ENCODE measurements at places on chromosomes 11 and 22.

DNA sequence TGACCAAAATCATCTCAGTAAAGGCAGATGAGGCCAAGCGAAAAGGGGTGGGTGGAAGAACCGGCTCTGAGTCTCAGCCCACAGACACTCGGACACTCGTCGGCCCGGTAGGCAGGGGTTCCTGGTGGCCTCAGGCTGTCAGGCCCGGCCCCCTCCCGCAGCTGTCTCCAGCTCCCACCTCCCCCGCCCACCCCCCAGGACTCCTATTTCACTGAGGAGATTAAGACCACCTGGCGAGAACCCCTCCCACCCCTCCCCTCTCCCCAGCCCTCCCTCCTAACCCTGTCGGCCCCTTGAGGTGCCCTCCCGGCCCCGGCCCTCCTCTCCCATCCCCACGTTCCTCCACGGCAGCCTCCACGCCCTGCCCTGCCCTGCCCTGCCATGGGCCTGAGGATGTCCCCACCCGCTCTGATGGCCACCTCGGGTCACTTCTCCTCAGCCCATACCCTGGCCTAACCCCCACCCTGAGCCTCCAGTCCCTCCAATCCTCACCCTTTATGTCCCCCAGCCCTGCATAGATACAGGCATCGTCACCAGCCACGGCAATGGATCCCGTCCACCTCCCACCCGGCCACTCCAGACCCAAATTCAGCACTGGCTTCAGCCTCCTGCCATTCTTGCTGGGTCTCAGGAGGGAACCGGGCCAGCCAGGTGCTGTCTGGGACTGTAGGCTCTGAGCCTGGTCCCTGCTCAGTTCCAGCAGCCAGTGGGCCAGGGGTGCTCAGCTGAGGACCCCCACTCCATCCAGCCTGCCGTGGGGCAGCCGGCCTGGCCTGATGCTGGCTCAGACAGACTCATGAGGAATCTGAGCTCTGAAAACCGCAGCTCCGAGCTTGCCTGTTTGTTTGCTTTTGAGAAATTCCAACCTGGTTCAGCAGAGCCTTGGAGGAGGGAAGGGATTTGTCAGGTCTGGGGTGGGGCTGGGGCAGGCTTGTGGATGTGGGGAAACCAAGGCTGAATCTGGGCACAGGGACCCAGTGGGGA is 9.8 kb upstream of the TBX1 start:
- DNase-seq = peak; percentile 23

GRCh38 chr22:41311487-41311886 is 10.2 kb downstream of the ZC3H7B start:
- no peak for DNase-seq

GRCh38 chr11:36930256-36930655 is 332.2 kb upstream of the RAG2 start:
- no peak for DNase-seq

DNA sequence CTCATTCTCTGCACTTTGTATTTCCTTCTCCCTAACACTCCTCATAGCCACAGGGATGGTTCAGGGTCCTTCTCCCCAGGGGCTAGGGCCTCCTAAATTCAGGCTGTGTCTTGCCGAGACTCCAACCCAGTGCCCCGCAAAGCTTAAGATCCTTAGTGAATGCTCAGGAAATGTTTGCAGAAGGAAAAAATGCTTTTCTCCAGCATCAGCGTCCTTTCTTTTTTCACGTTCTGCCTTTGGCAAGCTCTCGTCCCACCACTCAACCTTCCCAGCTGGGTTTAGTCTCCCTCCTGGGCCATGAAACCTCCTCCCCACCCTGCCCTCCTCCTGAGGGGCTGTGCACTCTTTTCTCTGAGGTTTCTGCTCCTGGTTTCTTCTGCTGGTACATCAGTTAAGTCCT is 503.8 kb upstream of the B3GAT1 start:
- DNase-seq = no peak

DNA sequence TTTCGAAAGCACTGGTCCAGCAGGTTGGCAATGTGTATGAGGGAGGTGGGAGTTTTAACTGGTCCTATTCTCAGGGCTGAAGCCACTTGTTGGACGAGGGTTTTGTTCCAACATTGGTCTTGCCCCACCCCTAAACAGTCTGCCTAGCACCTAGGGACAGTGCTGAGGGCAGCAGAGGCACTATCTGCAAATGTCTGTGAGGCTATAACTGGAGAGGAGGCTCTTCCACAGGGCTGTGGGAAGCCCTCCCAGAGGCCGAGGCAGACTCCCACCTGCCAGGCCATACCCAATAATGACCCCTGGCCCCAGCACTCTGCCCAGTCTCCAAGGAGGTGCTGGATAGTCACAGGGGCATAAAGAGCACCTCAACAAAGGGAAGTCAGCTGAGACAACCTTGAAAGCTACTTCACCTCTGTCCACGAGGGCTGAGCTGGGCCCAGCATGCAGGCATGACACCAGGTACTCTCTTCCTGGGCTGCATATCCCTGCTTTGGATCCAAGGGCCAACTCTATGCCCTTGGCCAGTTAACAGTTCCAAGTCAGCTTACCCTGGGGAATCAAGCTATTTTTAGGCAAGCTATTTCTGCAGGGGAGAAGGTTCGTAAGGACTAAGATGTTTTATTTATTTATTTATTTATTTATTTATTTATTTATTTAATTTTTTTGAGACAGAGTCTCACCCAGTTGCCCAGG is 40.2 kb upstream of the SLC25A1 start:
- no peak for DNase-seq

DNA sequence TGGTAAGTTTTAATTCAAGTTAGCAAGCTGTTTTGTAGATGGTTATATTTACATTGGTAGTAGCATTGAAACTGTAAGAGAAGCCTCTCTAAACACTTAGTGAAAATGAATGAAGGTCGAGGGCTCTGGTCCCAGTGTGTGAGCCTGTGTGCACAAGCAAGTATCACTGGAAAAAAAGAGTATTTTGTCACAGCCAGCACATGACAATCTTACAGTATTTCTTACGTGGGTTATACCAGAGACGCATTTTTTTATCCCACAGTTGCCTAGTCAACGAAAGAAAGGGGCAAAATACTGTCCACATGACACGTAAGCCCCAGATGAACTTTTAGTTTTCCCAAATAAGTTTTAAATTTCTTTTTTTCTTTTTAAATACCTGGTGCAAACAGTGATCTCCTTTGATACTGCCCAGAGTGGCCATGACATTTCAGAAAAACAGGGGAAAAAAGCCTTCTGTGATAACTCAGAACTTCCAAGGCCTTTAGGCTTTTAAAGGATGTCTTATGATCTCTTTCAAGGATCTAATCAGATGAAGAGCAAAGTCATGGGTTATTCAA is 23.5 kb downstream of the RAB38 start:
- DNase-seq = no peak
